ENCODE measurements at places on chromosomes 11 and 22. TPM values are rescaled to one million over a fixed set of nuclear protein-coding genes. Genes with fewer than 3 reads are reported as not detected.

GRCh38 chr11:20022363-20023081, 137.8 kb downstream of the DBX1 start:
- no peak for DNase-seq

DNA sequence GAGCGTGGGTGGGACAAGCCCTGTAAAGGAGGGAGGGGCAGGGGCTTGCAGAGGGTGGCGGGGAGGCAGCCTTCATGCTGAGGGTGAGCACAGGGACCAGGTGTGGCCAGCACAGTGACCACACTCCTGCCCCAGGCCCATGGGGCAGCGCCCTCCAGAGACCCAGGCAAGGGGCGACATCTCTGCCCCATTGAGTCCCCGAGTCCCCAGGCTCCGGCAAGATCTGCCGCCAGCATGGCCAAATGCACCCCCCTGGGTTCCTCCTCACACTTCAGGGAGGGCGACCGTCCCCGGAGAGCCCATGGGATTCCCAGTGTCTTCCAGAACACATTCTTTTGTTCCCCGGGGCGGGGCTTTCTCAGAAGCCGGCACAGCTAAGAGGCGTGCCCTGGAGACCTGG, 362.5 kb downstream of the TBC1D22A start:
- no peak for DNase-seq

GRCh38 chr11:111186308-111186915, 59.1 kb upstream of the POU2AF2 start:
- no peak for DNase-seq

- DNase-seq = no peak
Observed at GRCh38 chr11:111039982-111040381, 205.5 kb upstream of the POU2AF2 start.

The DERL3 gene
- total RNA-seq = 0.49 TPM
